ENCODE measurements at places on chromosomes 7 and 10. TPM values are rescaled to one million over a fixed set of nuclear protein-coding genes. Genes with fewer than 3 reads are reported as not detected.

The ATOH7 gene
- polyA plus RNA-seq, result 0.02 TPM

The ARL5B gene
- polyA plus RNA-seq, result 4.6 TPM

The C10orf67 gene
- 0.04 TPM for polyA plus RNA-seq

The JCAD gene
- polyA plus RNA-seq, result 2.7 TPM

The STAG3 gene
- polyA plus RNA-seq, result 0.73 TPM

The PRPS1L1 gene
- polyA plus RNA-seq, result not detected

The ASZ1 gene
- not detected for polyA plus RNA-seq

The VSTM4 gene
- polyA plus RNA-seq, result 1.2 TPM

The C10orf105 gene
- 0.02 TPM for polyA plus RNA-seq

The GPR15LG gene
- polyA plus RNA-seq, result 273 TPM

The SOSTDC1 gene
- polyA plus RNA-seq, result 1.1 TPM

The NKX2-3 gene
- polyA plus RNA-seq, result 1.1 TPM

The PRRT4 gene
- polyA plus RNA-seq, result 0.45 TPM

The FAM25A gene
- 2,365 TPM for polyA plus RNA-seq

The TBX20 gene
- polyA plus RNA-seq, result not detected

The PARP12 gene
- 13.0 TPM for polyA plus RNA-seq

The SPDYE1 gene
- polyA plus RNA-seq, result 0.01 TPM

The MRLN gene
- polyA plus RNA-seq, result not detected

The C10orf53 gene
- not detected for polyA plus RNA-seq

The SNX8 gene
- polyA plus RNA-seq, result 37.7 TPM

The CALD1 gene
- polyA plus RNA-seq, result 93.4 TPM

The VENTX gene
- polyA plus RNA-seq, result 0.37 TPM

The OPN4 gene
- polyA plus RNA-seq, result not detected

The DYDC2 gene
- 0.34 TPM for polyA plus RNA-seq

The AOC1 gene
- polyA plus RNA-seq, result 1.6 TPM

The AOAH gene
- polyA plus RNA-seq, result 0.71 TPM

The PON1 gene
- polyA plus RNA-seq, result not detected

The ASIC3 gene
- 4.2 TPM for polyA plus RNA-seq

The MCM10 gene
- polyA plus RNA-seq, result 1.4 TPM

The TAS2R3 gene
- 0.10 TPM for polyA plus RNA-seq

The HKDC1 gene
- 0.12 TPM for polyA plus RNA-seq

The PHKG1 gene
- 1.1 TPM for polyA plus RNA-seq
